ENCODE measurements at places on chromosomes 4 and X. TPM values are rescaled to one million over a fixed set of nuclear protein-coding genes. Genes with fewer than 3 reads are reported as not detected.

DNA sequence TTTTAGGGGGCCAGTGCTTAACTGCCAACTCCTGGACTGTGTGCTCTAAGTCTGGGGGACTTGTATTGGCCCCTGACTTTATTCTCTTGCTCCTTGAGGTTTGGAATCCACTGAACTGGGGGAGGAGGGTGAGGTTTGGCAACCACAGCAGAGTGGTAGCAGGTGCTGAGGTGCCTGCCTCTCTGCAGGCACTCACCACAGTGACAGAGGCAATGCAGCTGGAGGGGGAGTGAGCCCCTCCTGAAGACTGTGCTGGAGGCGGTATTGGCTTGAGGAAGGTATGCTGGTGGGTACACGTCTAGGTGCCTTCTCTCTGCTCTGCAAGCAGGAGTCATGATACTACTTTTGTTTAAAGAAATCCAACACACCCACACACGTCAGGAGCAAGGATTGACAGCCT, 24.6 kb downstream of the CFAP299 start:
- no peak for DNase-seq

DNA sequence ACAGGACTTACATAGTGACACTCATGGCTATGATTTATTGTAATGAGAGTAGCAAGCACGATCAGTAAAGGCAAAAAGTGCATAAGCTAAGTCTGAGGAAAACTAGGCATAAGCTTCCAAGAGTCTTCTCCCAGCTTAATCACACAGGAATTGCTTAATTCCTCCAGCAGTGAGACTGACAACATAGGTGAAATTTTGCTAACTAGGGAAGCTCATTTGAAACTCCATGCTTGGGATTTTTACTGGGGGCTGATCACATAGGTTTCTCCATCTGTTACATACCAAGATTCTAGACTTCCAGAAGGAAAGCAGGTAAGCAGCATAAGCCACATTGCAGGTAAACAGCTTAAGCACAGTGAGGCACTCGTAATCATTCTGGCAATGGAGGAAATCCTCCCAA, 71.8 kb upstream of the FHDC1 start:
- no peak for DNase-seq

DNA sequence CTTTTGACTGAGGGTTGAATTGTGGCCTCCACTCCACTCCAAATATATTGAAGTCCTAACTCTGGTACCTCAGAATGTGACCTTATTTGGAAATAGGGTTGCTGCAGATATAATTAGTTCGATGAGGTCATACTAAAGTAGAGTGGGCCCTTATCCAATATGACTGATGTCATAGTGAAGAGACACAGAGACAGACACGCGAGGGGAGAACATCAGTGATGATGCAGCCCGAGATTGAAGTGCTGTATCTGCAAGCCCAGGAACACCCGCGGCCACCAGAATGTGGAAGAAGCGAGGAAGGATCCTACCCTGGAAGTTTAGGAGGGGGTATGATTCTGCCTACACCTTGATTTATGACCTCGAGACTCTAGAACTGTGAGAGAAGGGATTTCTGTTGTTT, 279.0 kb downstream of the ANKRD50 start:
- DNase-seq = peak; percentile 29

GRCh38 chr4:108535757-108536156, 84.6 kb upstream of the RPL34 start:
- no peak for DNase-seq

The CYP4V2 gene
- total RNA-seq = 14.3 TPM
